ENCODE measurements at places on chromosomes 7 and 10. TPM values are rescaled to one million over a fixed set of nuclear protein-coding genes. Genes with fewer than 3 reads are reported as not detected.

Gene JAKMIP3
- total RNA-seq: 0.84 TPM

- H3K27ac ChIP-seq: no peak overlapping the region
- H3K36me3 ChIP-seq: no peaks in the 10 kb centered on the region
- H3K27me3 ChIP-seq: no peaks in the 10 kb centered on the region
- no peaks in the 10 kb centered on the region for H3K4me1 ChIP-seq
- DNase-seq: no peak
Observed at GRCh38 chr7:132410385-132410784, 165.9 kb downstream of the PLXNA4 start.

GRCh38 chr7:44455155-44455554, 35.3 kb downstream of the NUDCD3 start:
- H3K4me3 ChIP-seq: no peak overlapping the region
- DNase-seq: no peak
- H3K36me3 ChIP-seq: no peaks in the 10 kb centered on the region
- H3K27me3 ChIP-seq: no peaks in the 10 kb centered on the region
- no peak overlapping the region for H3K27ac ChIP-seq

Gene ABLIM1
- 51.2 TPM for total RNA-seq

- no peak overlapping the region for H3K27ac ChIP-seq
- DNase-seq: peak; percentile 82
- no peak overlapping the region for H3K4me3 ChIP-seq
- peaks cover 7% of the 10 kb centered on the region for H3K27me3 ChIP-seq
- no peaks in the 10 kb centered on the region for H3K36me3 ChIP-seq
Observed at GRCh38 chr7:41711283-41712064, 8.6 kb upstream of the INHBA start.

GRCh38 chr10:82922046-82922445, 1047.1 kb downstream of the NRG3 start:
- no peak for DNase-seq
- H3K36me3 ChIP-seq: no peaks in the 10 kb centered on the region
- H3K27me3 ChIP-seq: no peaks in the 10 kb centered on the region
- H3K4me3 ChIP-seq: no peak overlapping the region

Gene PIK3AP1
- 2.9 TPM for total RNA-seq

DNA sequence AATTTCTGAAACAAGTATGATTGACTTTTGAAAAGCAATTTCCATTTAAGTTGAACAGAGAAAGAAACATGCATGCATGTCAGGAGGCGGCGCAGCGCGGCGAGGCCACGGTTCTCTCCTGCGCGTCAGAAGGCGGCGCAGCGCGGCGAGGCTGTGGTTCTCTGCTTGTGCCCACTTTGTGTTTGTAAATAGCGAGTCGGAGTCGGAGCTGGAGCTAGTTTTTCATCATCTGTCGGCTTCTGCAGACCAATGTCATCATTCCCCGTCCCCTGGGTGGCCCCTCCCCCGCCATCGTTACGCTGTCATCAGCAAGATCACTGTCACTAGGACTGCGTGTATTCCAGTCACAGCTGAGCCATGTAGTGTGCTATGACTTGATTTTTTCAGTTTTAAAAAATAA, 49.2 kb downstream of the INPP5A start:
- H3K27me3 ChIP-seq: no peaks in the 10 kb centered on the region
- DNase-seq: no peak
- H3K36me3 ChIP-seq: no peaks in the 10 kb centered on the region
- H3K4me3 ChIP-seq: no peak overlapping the region

GRCh38 chr7:14839307-14839706, 63.2 kb downstream of the DGKB start:
- no peaks in the 10 kb centered on the region for H3K27me3 ChIP-seq
- no peak overlapping the region for H3K27ac ChIP-seq
- DNase-seq: no peak
- H3K36me3 ChIP-seq: no peaks in the 10 kb centered on the region
- H3K4me1 ChIP-seq: peaks cover 14% of the 10 kb centered on the region

DNA sequence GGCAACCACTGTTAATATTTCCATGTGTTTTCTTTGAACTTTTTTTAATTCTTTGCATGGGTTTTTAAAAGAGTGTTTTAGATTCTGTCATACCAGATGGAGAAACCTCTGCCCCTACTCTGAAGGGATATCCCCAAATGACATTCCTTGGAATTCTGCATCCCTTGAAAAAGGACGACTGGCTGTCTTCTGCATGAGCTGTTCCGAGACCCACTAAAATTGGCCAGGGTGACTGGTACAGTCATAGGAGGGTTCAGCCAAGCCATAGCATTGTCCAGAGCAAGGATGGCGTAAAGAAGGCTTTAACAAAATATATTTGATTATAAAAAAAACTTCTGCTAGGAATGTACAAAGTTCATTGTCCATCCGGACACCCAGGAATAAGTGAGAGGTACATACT, 952.9 kb downstream of the NRG3 start:
- no peaks in the 10 kb centered on the region for H3K4me1 ChIP-seq
- DNase-seq: no peak

Gene CREB3L2
- total RNA-seq: 48.3 TPM

DNA sequence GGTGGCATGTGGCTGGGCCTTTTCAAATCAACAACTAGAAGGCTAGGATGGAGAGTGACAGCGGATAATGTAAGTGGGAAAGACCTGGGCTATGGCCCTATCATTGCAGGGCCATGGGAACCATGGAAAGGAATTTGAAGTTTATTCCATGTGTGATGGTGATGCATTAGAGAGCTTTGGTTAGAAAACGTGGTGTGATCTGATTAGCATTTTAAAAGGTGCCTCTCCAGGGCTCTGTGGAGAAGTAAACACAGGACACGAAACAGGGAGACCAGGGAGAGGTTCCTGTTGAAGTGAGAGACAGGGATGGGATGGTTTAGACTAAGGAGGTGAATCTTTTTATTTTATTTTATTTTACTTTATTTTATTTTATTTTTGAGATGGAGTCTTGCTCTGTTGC, 749.5 kb downstream of the GATA3 start:
- no peaks in the 10 kb centered on the region for H3K27me3 ChIP-seq
- no peaks in the 10 kb centered on the region for H3K4me1 ChIP-seq
- H3K36me3 ChIP-seq: no peaks in the 10 kb centered on the region
- no peak overlapping the region for H3K27ac ChIP-seq

Gene HILPDA
- 33.9 TPM for total RNA-seq

Gene GIMAP8
- total RNA-seq: not detected

- H3K4me3 ChIP-seq: no peak overlapping the region
- peaks cover 3% of the 10 kb centered on the region for H3K4me1 ChIP-seq
- peaks cover 5% of the 10 kb centered on the region for H3K36me3 ChIP-seq
Observed at GRCh38 chr10:113856563-113856962, 2.1 kb downstream of the NHLRC2 start.

Gene ADAP1
- 5.8 TPM for total RNA-seq

- H3K4me3 ChIP-seq: no peak overlapping the region
- H3K27me3 ChIP-seq: no peaks in the 10 kb centered on the region
- no peak overlapping the region for H3K27ac ChIP-seq
Observed at GRCh38 chr7:137867289-137867688, 20.5 kb upstream of the DGKI start.

- DNase-seq: peak; percentile 66
- no peak overlapping the region for H3K27ac ChIP-seq
- H3K36me3 ChIP-seq: no peaks in the 10 kb centered on the region
- peak overlapping the region; percentile 68 for H3K4me3 ChIP-seq
Observed at GRCh38 chr7:23012908-23013714, 819 bp downstream of the HYCC1 start.

DNA sequence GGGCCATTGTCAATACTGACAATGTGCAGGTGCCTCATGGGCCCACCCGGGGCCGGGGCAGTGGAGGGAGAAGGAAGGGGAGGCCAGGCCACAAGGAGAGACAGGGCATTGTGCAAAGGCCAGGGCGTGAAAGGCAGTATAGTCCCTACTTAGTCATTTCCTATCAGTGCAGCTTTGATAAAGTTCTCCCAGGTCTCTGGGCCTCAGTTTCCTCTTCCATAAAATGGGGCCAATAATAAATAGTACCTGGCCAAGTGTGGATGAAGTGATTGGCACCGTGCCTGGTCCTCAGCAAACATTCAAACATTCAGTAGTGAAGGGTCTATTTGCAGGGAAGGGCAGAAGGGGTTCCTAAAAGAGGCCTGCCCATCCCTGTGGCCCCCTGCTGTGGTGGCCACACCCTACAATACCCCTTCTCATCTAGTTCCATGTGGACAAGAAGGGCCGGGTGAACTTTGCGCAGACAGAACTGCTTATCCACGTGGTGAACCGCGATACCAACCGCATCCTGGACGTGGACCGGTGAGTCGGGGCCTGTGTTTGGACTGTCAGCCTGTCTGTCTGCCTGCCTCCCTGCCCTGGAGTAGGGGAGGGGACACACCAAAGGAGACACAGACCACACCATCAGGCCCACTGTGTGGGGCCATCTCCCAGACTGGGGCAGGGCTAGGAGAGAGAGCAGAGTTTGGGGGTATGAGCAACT, 36.9 kb upstream of the VSIR start:
- peaks cover 6% of the 10 kb centered on the region for H3K27me3 ChIP-seq
- H3K36me3 ChIP-seq: peaks cover 3% of the 10 kb centered on the region
- no peak overlapping the region for H3K27ac ChIP-seq
- H3K4me3 ChIP-seq: no peak overlapping the region
- no peaks in the 10 kb centered on the region for H3K4me1 ChIP-seq
- DNase-seq: no peak

- no peaks in the 10 kb centered on the region for H3K4me1 ChIP-seq
- no peak overlapping the region for H3K4me3 ChIP-seq
- H3K36me3 ChIP-seq: no peaks in the 10 kb centered on the region
- no peak overlapping the region for H3K27ac ChIP-seq
- no peak for DNase-seq
Observed at GRCh38 chr10:51642581-51642980, 56.8 kb downstream of the CSTF2T start.

Gene ANKRD30A
- not detected for total RNA-seq

GRCh38 chr7:38424750-38425463, 151.5 kb upstream of the TARP start:
- no peaks in the 10 kb centered on the region for H3K27me3 ChIP-seq
- no peak overlapping the region for H3K4me3 ChIP-seq
- no peaks in the 10 kb centered on the region for H3K4me1 ChIP-seq
- no peak for DNase-seq
- no peak overlapping the region for H3K27ac ChIP-seq

DNA sequence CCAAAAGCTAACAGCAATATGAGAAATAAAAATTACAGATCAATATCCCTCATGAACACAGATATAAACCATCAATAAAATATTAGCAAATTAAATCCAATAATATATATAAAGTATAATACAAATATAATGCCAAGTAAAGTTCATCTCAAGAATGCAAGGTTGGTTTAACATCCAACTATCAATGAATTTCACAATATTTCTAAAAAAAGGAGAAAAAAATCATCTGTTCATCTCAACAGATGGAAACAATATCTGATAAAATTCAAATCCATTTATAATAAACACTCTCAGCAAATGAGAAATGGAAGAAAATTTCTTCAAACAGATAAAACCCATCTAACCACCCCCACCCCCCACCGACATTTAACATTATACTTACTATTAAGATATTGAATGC, 86.9 kb downstream of the SIRT1 start:
- H3K27me3 ChIP-seq: no peaks in the 10 kb centered on the region
- no peak overlapping the region for H3K4me3 ChIP-seq
- H3K27ac ChIP-seq: no peak overlapping the region
- no peak for DNase-seq
- peaks cover 8% of the 10 kb centered on the region for H3K36me3 ChIP-seq

DNA sequence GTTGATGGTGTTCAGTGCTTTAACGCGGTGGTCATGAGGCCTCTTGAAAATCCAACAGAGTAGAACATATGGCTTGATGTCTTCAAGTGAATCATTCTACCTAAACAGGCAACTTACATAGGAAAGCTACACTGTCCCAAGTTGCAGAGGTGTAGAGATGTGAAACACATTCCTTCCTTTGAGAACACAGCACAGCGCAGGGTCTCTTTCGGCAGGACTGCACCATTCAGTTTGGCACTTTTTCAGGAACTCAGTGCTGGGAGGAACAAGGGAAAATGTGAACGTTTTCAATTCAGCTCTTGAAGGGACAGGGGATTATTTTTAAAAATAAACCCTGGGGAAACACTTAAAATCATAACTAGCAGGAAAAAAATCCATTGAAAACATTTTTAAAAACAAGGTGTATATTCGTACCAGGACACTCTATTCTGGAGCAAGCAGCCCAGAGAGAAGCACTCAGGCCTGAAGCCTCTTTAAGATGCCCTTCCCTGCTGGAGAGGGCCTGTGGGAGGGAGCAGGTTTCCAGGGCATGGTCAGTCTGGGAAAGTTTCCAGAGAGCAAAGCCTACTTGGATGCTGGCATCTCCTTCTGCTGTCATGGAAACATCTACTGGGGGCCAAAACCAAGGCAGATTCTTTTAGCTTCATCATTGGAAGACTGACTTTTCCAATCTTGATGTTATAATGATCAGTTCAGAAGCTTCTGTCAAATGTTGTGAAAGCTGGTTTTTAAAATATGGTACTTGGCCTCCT, 60.4 kb upstream of the NPVF start:
- H3K27ac ChIP-seq: no peak overlapping the region
- DNase-seq: no peak
- H3K36me3 ChIP-seq: no peaks in the 10 kb centered on the region

GRCh38 chr7:155416646-155417380, 41.1 kb upstream of the EN2 start:
- H3K4me3 ChIP-seq: no peak overlapping the region
- no peaks in the 10 kb centered on the region for H3K36me3 ChIP-seq
- DNase-seq: no peak
- no peak overlapping the region for H3K27ac ChIP-seq

- DNase-seq: no peak
- no peaks in the 10 kb centered on the region for H3K36me3 ChIP-seq
- H3K4me3 ChIP-seq: no peak overlapping the region
- H3K4me1 ChIP-seq: no peaks in the 10 kb centered on the region
- no peak overlapping the region for H3K27ac ChIP-seq
Observed at GRCh38 chr10:110840225-110840922, 31.4 kb upstream of the PDCD4 start.

DNA sequence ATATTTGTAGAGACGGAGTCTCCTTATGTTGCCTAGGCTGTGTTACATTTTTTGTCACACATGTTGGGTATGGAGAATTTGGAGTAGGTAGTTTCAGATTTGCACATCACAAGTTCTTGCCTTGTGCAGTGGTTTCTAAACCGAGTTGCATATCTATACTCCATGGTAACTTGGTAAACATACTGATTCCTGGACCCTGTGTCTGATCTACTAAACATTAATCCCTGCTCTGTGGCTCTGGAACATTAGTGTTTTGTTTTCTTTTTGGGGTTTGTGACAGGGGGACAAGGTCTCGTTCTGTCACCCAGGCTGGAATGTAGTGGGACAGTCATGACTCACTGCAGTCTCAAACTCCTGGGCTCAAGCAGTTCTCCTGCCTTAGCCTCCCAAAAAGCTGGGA, 24.7 kb downstream of the AUTS2 start:
- peaks cover 9% of the 10 kb centered on the region for H3K4me1 ChIP-seq
- peaks cover 83% of the 10 kb centered on the region for H3K27me3 ChIP-seq
- no peak for DNase-seq
- H3K36me3 ChIP-seq: no peaks in the 10 kb centered on the region
- H3K27ac ChIP-seq: no peak overlapping the region

DNA sequence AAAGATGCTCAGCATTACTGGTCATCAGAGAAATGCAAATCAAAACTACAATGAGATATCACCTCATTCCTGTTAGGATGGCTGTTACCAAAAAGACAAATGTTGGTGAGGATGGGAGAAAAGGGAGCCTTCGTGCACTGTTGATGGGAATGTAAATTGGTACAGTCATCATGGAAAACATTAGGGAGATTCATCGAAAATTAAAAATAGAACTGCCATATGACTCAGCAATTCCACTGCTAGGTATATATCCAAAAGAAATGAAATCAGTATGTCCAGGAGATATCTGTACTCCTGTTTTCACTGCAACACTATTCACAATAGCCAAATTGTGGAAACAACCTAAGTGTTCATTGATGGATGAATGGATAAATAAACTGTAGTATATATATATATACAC, 228.1 kb downstream of the ACTR3B start:
- H3K4me1 ChIP-seq: no peaks in the 10 kb centered on the region
- H3K27me3 ChIP-seq: no peaks in the 10 kb centered on the region
- no peak for DNase-seq
- no peak overlapping the region for H3K27ac ChIP-seq

All from H1 (cell line).